ENCODE measurements at places on chromosomes 2 and 18.
A peak's percentile ranks its signal among the peaks of the same experiment; 100 is the strongest.

GRCh38 chr2:170026361-170026760, 151.6 kb upstream of the MYO3B start:
- no peak for DNase-seq

DNA sequence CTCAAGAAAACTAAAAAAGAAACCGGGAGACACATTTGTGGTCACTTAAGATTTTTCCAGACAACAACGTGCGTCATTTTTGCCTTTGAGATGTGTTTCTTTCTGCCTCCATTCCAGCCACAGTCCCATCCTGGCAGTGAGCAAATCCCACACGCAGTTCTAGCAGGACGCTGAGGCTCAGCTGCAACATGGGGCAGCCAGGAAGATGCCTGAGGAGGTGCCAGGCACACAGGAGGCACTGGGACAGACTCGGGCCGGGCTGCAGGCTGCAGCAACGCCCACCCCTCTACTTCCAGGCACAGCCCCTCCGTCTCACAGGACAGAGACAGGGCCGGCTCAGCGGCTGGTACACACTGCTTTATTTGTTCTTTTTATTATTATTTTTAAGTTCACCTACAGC, 13.1 kb downstream of the KLF11 start:
- peak; percentile 12 for DNase-seq

DNA sequence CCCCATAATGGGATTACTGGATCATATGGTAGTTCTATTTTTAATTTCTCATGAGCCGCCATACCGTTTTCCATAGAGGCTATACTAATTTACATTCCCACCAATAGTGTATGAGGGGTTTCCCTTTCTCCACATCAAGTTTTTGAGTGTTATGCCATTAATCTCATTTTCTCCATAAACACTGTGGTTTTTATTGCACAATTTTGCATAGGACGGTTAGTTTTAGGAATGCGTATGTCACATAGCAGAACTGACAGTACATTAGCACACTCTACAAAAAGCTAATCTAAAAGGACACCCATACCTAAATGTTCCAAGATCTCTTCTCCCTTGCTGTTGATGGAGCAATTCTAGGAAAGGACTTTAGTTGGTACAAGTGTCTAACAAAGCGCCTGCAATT, 32.5 kb downstream of the DARS1 start:
- no peak for DNase-seq

GRCh38 chr2:214358506-214358905, 52.3 kb upstream of the VWC2L start:
- DNase-seq: no peak

GRCh38 chr2:39494784-39495251, 57.7 kb upstream of the MAP4K3 start:
- peak; percentile 99 for DNase-seq

- no peak for DNase-seq
Measured at GRCh38 chr18:62844850-62845643, 129.7 kb downstream of the PHLPP1 start.

DNA sequence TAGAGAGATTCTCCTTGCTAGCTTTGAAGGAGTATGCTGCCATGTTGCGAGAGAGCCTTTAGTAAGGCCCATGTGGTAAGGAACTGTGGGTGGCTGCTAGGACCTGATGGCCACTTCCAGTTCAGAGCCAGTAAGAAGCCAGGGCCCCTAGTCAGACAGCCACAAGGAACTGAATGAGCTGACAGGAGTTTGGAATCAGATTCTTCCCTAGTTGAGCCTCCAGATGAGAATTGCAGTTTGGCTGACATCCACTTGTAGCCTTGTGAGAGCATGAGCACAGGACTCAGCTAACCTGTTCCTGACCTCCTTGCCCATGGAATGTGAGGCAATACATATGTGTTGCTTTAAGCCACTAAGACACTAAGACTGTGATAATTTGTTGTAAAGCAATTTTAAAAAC, 1.2 kb upstream of the WDR7 start:
- no peak for DNase-seq

GRCh38 chr2:102975996-102976975, 214.5 kb downstream of the TMEM182 start:
- peak; percentile 12 for DNase-seq

DNA sequence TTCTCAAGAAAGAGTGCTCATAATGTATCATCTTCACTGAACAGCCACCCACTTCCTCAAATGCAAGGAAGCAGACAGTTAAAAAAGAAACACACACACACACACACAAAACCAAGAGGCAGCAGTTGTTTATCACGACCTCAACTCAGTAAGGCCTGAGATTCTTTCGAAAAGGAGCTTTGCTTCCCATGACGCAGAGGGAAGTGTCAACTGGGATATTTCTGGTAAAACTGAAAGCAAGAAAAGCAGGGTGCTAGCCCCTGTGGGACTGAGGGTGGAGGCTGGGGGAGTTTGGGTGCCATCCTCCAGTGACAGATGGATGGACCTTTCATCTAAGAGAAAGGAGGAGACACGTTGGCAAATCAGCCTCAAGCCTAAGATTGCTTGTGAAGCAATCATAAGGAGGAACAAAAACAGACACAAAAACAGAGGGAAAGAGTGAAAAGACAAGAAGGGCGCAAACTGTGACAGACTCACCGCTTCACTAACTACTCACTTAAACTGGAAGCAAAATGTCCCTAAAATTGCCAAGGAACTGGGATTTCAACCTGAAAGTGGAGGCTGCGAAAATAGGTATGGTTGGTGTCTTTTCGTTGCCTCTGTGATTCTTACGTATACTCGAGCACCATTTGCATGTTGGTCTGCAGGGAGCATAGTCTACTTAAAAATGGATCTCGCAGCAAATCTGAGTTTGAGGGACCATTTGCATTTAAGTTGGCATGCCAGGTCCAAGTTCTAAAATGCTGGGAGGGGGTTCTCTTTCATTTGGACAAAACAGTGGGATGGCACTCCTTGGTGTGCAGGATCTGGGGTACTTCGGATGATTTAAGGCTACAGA, at the start of gene ARHGAP25:
ARHGAP25 (plus strand) TSS at position 124 of the 838 bp plus-strand sequence; CDS start at position 513, 389 bp downstream.
- DNase-seq: no peak

- no peak for DNase-seq
Measured at GRCh38 chr2:23603581-23603980, 218.6 kb downstream of the KLHL29 start.

- DNase-seq: no peak
Measured at GRCh38 chr2:216949700-216950413, 90.0 kb upstream of the TNP1 start.

DNA sequence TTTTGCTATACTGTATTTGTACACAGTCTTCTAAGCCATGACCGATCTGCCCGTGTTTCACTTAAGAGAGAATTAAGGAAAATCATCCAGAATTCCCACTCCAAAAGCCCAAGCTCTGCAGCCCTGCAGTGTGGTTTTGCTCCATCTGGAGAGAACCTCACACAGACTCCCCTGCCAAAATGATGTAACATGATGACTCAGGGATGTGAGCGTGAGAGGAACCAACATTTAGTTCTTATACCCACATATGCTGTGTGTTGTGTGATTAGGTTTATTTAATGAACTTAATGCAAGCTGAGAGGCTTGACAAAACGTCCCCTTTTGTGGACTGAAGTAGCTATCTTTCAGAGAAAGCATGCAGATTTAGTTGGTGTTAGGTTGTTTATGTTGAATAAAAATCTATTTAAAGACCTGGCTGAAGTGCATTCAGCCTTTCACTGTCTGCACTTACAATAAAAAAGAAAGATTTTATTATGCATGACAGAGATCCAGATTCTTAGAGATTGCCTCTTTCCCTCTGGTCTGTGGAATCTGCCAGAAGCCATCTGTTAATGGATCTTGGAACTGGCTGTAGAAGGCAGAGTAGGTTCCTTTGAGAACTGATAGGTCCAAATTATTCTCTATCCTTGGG, 6.3 kb downstream of the RAB12 start:
- peak; percentile 95 for DNase-seq
